Mammary epithelial cell (primary cell): ENCODE measurements at places on chromosomes 13 and 19. TPM values are rescaled to one million over a fixed set of nuclear protein-coding genes. Genes with fewer than 3 reads are reported as not detected.

The MUC16 gene
- polyA plus RNA-seq: 0.01 TPM

The SIGLEC6 gene
- not detected for polyA plus RNA-seq

The ERICH4 gene
- polyA plus RNA-seq: not detected

The APOC1 gene
- polyA plus RNA-seq: 11.9 TPM

- peak; percentile 20 for DNase-seq
These were observed 58.2 kb downstream of the GJA3 start for GRCh38 chr13:20102525-20103180.

GRCh38 chr19:8393871-8394250, 3.7 kb downstream of the RAB11B start:
- DNase-seq: no peak

- peak; percentile 77 for DNase-seq
These were observed at the start of gene TMC4 for GRCh38 chr19:54172471-54173358. Gene TMC4, minus strand, starts transcription at chr19:54173160. Its CDS starts 43 bp downstream, at chr19:54173117.
